ENCODE measurements at places on chromosomes 11 and 22.
A peak's percentile ranks its signal among the peaks of the same experiment; 100 is the strongest.

DNA sequence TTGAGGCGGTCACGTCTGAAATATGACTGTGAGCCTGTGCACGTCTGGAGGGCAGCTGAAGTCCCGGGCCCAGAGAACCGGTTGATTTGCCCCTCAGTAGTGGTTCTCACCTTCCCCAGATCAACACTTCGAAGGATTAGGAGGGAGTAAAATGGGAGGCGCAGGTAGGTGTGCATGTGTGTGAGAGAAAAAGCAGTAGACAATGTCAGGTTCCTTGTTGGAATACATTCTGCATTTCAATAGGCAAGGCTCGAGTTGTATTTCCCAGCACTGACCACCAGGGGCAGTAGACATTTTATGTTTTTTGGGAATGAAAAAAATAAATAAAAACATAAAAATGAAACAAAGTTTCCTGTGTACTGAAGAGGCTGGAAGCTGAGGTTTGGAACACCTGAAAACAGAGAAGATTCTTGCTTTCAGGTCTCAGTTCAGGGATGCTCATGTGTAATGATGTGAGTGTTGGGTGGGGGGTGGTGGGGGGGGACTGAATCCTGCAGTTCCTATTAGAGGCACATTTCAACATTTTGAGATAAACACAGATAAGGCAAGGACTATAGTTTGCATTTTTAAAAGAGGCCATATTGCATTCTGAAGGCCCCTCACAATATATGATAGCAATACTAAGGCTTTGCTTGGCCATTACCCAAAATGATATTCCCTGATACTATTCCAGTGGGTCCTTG, 333.9 kb downstream of the CADM1 start:
- DNase-seq: no peak

DNA sequence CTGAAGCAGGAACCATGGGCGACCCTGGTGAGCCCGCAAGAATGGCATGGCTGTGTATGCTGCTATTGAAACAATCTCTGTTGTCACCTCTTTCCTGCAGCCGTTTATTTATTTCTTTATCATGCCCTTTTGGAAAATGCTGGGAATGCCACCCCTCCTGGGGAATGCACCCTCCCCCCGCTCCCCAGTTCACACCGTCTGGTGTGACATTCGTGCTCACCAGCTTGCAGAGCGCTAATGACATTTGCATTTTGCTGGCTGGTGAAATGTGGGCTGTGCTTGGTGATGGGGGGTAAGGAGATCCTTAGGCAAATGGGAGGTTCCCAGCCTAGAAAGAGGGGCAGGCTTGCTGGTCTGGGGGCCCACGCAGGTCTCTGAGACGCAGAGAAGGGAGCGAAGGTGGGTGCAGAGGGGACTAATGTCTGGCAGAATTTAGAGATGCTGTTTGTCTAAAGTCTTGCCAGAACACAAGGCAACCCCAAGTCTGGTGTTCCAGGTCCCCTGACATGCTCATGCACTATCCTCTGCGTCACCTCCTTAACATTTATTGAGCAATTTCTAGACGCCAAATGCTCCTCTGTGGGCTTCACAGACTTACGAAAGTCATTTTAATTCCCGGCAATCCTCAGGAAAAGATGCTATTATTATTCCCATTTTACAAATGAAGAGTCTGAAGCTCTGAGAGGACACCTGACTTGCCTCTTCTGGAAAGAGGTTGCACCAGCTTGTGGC, 91.7 kb downstream of the TP53I11 start:
- DNase-seq: no peak

DNA sequence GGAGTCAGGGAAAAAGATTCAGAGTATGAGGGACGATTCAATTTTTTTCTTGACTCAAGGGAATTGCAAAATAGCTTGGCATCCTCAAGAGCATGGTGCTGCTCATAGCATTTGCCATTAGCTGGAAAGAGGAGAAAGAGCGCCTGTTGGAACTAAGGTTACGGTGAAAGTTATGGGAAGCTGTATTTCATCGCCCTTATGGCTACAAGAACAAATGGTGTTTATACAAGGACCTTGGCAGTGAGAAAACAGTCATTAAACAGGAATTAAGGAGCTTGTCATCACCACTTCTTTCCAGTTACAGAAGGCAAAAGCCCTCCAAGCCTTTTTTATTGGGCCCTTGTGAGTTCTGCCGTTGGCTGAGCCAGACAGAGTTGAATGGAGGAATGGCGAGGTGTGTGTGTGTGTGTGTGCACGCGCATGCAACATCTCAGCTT, 74.2 kb downstream of the ALX4 start:
- no peak for DNase-seq

GRCh38 chr11:124876818-124877630, 11.8 kb downstream of the ROBO3 start:
- DNase-seq: no peak

DNA sequence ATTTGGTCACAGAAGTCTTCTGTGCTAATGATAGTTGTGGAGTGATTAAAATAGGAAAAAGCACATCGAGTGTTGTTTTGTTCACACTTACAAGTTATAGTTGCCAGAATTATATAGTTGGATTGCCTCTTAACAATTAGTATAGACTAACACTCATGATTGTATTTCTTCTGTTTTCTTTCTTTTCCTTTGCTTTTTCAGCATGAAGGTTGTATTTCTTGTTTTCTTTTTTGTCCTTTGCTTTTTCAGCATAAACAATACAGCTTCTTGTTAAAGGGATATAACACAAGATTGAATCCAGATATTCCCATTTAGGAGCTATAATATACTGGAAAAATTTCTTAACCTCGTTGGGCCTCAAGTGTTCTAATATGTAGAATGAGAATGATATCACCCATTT, 31.1 kb downstream of the ACER3 start:
- no peak for DNase-seq

- DNase-seq: no peak
These were observed 31.9 kb downstream of the PDGFB start for GRCh38 chr22:39212721-39213376.

- DNase-seq: no peak
These were observed 107.1 kb upstream of the CADM1 start for GRCh38 chr11:115611343-115611742.

- peak; percentile 79 for DNase-seq
These were observed 100.3 kb upstream of the AKIP1 start for GRCh38 chr11:8810540-8811301.

GRCh38 chr11:129006161-129006560, 63.5 kb upstream of the TP53AIP1 start:
- no peak for DNase-seq

GRCh38 chr11:64015935-64016845, 19.5 kb upstream of the FLRT1 start:
- DNase-seq: no peak

DNA sequence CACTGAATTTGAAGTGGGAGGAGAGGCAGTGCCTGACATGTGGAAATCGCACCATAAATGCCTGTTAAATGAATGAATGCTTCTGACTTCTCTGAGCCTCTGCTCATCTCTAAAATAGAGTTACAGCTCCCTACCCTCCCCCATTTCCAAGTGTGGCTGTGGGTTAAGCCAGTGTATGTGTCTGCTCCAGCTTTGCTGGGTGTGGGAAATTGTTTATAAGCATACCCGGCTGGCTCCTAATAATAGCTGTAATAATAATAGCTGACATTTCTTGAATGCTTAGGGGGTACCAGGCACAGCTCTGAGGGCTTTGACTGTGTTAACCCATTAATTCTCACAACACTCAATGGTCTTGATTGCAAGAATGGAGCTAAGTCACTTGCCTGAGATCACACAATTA, 7.0 kb upstream of the FCHSD2 start:
- no peak for DNase-seq

DNA sequence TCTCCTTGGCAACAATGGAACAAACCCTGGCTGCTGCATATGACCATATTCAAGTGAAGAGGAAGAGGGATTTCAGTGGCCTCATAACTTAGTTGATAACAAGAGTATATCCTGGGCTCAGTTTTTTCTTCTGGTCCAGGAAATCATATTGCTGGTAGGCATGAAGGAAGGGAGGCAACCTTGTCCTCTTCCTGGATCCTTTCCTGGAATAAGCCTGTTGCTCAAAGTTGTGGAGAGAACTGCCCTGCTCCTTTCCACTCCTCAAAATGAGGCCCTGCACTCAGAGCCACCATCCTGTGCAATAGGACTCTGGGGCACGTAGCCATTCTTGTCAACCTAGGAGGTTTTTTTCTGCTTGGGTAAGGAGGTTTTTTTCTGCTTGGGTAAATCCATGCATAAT, 128.7 kb upstream of the PITPNB start:
- DNase-seq: no peak

Data from breast epithelium (tissue), 4 donors.